Ovary (tissue), 10 donors: ENCODE measurements at places on chromosomes 7 and 10.

DNA sequence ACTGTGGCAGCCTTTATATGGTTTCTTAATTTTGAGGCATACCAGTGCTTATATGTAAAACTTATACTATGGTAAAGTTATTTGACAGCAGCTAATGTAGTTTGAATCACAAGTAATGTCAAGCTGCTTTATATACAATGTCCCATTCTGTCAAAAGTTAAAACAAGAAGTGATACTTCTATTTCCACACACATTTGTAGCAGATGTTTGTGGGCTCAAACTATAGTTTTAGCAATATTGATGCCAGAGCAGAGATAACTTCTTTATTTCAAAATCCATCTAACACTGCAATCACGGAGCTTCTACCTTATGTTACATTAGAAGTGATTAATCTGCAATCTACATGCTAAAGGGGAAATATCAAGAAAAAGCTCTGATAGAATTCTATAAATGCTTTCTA, 149.6 kb downstream of the ADK start:
- no peaks in the 10 kb centered on the region for H3K4me1 ChIP-seq
- H3K27me3 ChIP-seq = no peaks in the 10 kb centered on the region
- DNase-seq = no peak
- no peaks in the 10 kb centered on the region for H3K36me3 ChIP-seq

DNA sequence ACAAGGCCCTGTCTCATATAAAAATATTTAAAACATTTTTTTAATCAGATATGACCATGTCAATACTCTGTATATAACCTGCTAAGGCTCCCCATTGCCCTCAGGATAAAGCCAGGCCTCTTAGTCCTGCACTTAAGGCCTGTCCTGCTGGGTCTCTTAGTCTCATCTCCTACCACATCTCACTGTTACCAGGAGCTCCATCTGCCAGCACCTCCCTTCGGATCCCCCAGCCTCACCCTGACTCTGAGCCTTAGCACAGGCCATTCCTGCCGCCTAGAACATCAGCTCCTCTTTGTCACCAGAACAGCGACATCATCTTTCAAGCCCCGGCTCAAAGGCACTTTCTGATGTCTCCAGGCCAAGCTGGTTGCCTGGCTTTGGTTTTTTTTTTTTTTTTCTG, 25.7 kb upstream of the GTF2IRD1 start:
- no peaks in the 10 kb centered on the region for H3K27me3 ChIP-seq
- H3K36me3 ChIP-seq = no peaks in the 10 kb centered on the region
- no peak overlapping the region for H3K27ac ChIP-seq

GRCh38 chr10:96863922-96864543, 31.9 kb downstream of the LCOR start:
- no peak overlapping the region for H3K27ac ChIP-seq
- no peak overlapping the region for H3K4me3 ChIP-seq
- no peaks in the 10 kb centered on the region for H3K36me3 ChIP-seq

GRCh38 chr10:133400624-133401424, 6.9 kb downstream of the MTG1 start:
- no peaks in the 10 kb centered on the region for H3K36me3 ChIP-seq
- H3K27ac ChIP-seq = no peak overlapping the region
- H3K4me3 ChIP-seq = no peak overlapping the region

- H3K4me1 ChIP-seq = peaks cover 3% of the 10 kb centered on the region
- no peaks in the 10 kb centered on the region for H3K36me3 ChIP-seq
- no peak overlapping the region for H3K4me3 ChIP-seq
- no peaks in the 10 kb centered on the region for H3K27me3 ChIP-seq
- DNase-seq = no peak
- no peak overlapping the region for H3K27ac ChIP-seq
Observed at GRCh38 chr10:77350711-77351119, 286.9 kb downstream of the KCNMA1 start.

GRCh38 chr7:42831006-42831717, 80.7 kb downstream of the C7orf25 start:
- H3K4me3 ChIP-seq = no peak overlapping the region
- H3K4me1 ChIP-seq = peaks cover 7% of the 10 kb centered on the region
- H3K27me3 ChIP-seq = no peaks in the 10 kb centered on the region
- H3K36me3 ChIP-seq = no peaks in the 10 kb centered on the region

DNA sequence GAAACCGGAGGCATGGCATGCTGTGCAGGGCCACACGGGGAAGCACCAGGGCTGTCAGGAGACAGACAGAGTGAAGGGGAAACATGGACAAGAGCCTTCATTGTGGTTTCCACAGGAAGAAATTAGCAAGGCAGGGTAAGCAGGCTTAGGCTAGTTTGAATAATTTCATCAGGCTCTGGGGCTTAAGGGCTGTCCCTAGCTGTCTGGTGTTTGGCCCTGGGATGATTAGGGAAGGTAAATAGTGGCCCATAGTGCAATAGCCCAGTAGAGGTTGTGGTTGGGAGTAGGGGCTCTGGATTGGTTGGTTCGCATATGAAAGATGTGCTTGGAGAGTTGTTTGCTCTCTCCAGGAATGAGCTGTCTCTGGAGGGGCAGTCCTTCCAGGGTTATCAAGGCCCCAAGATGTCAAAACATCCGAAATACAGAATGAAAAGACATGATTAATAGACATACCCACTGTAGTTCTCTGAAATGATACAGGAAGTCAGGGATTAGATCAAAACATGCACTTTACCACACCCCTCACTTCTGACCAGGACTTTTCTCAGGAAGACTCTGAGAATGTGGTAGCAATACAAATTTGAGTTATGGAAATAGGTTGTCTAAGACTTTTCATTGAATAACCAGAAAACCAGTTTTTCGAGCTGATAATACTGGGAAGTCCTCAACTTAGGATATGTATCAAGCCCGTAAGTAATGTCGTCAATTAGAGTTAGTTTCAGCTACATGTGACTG, 224.9 kb upstream of the NFE2L3 start:
- H3K4me3 ChIP-seq = no peak overlapping the region
- DNase-seq = no peak
- no peaks in the 10 kb centered on the region for H3K4me1 ChIP-seq
- no peaks in the 10 kb centered on the region for H3K27me3 ChIP-seq
- H3K36me3 ChIP-seq = no peaks in the 10 kb centered on the region

GRCh38 chr10:133161486-133162109, 1.6 kb downstream of the KNDC1 start:
- DNase-seq = peak; percentile 29
- no peaks in the 10 kb centered on the region for H3K36me3 ChIP-seq
- H3K27me3 ChIP-seq = no peaks in the 10 kb centered on the region
- H3K4me3 ChIP-seq = peak overlapping the region; percentile 52

- H3K4me3 ChIP-seq = no peak overlapping the region
- no peaks in the 10 kb centered on the region for H3K27me3 ChIP-seq
- no peak overlapping the region for H3K27ac ChIP-seq
- H3K36me3 ChIP-seq = no peaks in the 10 kb centered on the region
Observed at GRCh38 chr10:121448766-121449421, 149.3 kb downstream of the FGFR2 start.

DNA sequence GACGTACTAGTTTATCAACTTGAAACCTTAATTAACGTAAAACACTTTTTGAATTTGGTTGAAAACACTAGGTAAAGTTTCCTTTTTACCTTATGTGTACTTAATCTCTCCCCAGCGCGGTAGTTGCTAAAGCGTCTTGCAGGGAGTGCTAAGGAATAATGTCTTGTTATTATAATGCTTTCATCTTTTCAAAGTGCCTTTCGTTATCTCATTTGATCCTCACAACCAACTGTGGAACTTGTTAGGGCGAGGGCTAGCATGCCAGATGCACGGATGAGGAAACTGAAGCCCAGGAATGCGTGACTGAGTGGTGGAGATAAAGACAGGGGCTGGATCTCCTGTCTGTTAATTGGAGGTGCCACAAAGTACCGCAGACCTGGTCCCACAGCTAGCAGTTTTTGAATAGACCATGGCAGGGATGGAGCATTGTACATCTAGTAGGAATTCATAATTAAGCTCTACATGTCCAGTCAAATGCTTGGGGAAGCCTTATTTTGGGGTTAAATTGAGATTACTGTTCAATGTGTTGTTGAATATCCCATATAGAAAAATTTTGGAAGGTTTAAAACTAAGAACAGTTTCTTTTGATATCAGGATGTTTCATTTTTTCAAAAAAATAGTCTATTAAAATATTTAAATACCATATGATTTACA, 234.3 kb downstream of the SH2D4B start:
- H3K27ac ChIP-seq = no peak overlapping the region
- no peaks in the 10 kb centered on the region for H3K4me1 ChIP-seq
- H3K36me3 ChIP-seq = no peaks in the 10 kb centered on the region
- DNase-seq = no peak

GRCh38 chr7:37409461-37409860, 39.2 kb downstream of the ELMO1 start:
- no peak for DNase-seq
- H3K27me3 ChIP-seq = no peaks in the 10 kb centered on the region
- no peak overlapping the region for H3K4me3 ChIP-seq
- no peaks in the 10 kb centered on the region for H3K36me3 ChIP-seq

- H3K27ac ChIP-seq = no peak overlapping the region
- DNase-seq = no peak
- no peaks in the 10 kb centered on the region for H3K4me1 ChIP-seq
- no peaks in the 10 kb centered on the region for H3K27me3 ChIP-seq
- H3K36me3 ChIP-seq = no peaks in the 10 kb centered on the region
- H3K4me3 ChIP-seq = no peak overlapping the region
Observed at GRCh38 chr7:69395061-69395714, 203.1 kb upstream of the AUTS2 start.

DNA sequence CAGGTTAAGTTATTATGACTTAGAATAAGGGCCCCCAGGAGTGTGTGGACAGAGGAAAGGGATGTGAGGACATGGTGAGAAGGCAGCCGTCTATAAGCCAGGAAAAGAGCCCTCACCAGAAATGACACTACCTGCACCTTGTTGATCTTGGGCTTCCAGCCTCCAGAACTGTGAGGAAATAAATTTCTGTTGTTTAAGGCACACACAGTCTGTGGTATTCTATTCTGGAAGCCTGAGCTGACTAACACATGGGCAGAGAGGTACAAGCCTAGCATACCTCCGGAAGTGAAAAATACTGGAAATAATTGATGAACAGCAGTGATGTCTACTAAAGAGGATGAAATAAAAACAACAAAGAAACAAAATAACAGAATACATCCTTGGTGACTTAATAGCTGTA, 46.1 kb upstream of the GRB10 start:
- H3K27me3 ChIP-seq = no peaks in the 10 kb centered on the region
- H3K4me1 ChIP-seq = no peaks in the 10 kb centered on the region
- H3K27ac ChIP-seq = no peak overlapping the region
- H3K4me3 ChIP-seq = no peak overlapping the region

DNA sequence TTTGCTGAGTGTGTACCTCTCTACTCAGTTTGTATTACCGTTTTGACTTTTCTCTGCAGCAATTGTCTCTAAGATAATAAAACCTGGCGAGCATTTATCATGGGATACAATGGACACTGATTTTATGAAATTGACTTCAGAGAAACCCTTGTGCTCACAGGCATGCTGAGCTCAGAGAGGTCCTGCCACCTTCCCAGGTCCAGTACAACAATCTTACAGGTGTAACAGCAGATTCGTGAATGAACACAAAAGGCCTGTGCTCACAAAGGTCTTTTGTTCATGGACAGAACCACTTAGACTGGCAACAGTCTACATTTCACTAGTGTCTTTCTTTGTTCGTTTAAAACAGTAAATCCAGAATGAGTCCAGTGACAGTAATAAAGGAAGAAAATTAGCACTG, 43.2 kb downstream of the HECW1 start:
- no peak overlapping the region for H3K4me3 ChIP-seq
- H3K36me3 ChIP-seq = no peaks in the 10 kb centered on the region
- H3K27ac ChIP-seq = no peak overlapping the region
- H3K27me3 ChIP-seq = no peaks in the 10 kb centered on the region
- no peaks in the 10 kb centered on the region for H3K4me1 ChIP-seq

DNA sequence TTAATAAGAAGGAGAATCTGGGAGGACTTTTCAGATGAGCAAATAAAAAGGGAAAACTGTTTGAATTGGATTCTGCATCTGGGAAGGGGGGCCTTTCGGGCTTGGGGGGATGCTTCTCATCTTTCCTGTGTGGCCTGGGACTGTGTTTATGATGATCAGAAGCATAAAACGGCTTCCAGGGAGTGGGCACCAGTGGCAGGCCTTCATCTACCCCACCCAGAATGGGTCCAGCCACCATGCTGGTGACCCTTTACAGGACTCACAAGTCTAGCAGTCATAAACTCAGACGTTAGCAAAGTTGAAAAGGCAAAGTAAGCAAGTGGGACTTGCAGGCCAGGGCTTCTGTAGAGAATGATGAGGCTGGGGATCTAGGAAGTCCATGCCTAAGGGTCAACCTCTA, 198.3 kb upstream of the ZMIZ1 start:
- no peaks in the 10 kb centered on the region for H3K27me3 ChIP-seq
- H3K4me3 ChIP-seq = no peak overlapping the region
- H3K36me3 ChIP-seq = no peaks in the 10 kb centered on the region
- no peak for DNase-seq
- no peaks in the 10 kb centered on the region for H3K4me1 ChIP-seq

DNA sequence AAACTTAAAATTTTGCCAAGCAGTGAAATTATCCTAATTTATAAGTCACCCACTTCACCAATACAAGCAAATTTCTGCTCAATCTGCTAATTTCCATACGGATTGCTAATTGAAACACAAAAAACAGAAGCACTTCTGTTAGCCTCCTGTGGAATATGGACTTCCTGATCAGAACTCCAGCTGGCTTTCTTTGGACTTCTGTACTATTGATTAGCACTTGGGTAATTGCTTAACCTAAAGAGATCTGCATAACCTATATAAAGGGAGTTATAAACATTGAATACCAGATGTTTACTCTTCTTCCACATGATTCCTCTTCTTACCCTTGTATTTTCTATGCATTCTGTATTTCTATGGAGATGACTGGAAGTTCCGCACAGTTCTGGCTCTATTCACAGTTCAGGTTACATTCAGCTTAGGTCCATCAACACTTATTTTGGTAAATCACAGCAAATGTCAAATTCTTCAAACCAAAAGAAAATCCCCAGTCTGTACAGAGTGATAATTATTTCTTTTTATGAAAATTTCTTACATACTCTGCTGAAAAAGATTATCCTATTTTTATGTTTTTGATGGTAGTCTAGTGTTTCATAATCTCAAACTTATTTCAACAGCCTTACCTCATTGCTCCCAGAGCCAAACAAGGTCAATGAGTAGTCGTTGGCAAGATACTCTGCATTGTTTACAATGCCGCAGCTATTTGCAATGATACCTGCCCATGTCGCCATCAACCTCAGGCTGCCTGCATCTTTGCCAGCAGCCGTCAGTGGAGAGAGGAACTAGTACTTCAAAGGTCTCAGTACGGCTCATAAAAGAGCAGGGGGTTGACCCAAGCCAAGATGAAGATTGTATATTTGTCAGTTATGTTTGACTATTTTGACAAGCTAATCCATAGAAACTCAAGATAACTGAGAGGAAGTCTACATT, 225.6 kb downstream of the AHR start:
- no peaks in the 10 kb centered on the region for H3K36me3 ChIP-seq
- no peak for DNase-seq
- no peak overlapping the region for H3K4me3 ChIP-seq
- H3K4me1 ChIP-seq = no peaks in the 10 kb centered on the region

GRCh38 chr7:50213622-50214017, 90.9 kb upstream of the IKZF1 start:
- H3K27ac ChIP-seq = no peak overlapping the region
- DNase-seq = no peak
- no peaks in the 10 kb centered on the region for H3K36me3 ChIP-seq
- no peaks in the 10 kb centered on the region for H3K27me3 ChIP-seq
